ENCODE measurements at places on chromosomes 6 and 20. TPM values are rescaled to one million over a fixed set of nuclear protein-coding genes. Genes with fewer than 3 reads are reported as not detected.

- no peak overlapping the region for H3K27ac ChIP-seq
- H3K4me1 ChIP-seq: no peaks in the 10 kb centered on the region
- no peak overlapping the region for H3K4me3 ChIP-seq
- no peaks in the 10 kb centered on the region for H3K36me3 ChIP-seq
- peaks cover 15% of the 10 kb centered on the region for H3K27me3 ChIP-seq
Observed at GRCh38 chr20:37943501-37944455, 40.9 kb downstream of the VSTM2L start.

Gene PIM1
- polyA plus RNA-seq: 12.8 TPM

DNA sequence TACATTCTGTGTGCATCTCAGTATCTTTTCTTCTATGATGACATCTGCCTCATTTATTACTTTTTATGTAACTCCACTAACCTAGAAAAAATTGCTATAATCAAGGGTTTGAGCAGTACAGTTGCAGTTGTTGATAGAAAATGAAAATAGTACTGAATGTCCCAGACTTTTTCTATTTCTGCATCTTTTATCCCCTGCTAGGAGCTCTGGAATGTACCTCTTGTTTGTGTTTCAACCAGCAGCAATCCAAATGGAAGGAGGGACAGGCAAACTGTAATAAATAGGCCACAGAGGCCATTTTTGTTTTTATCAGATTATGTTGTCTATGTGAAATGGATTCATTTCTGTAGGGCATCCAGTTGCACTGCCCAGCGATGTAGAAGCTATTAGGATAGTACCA, 536.9 kb downstream of the KIF16B start:
- DNase-seq: no peak
- H3K27ac ChIP-seq: no peak overlapping the region
- no peaks in the 10 kb centered on the region for H3K27me3 ChIP-seq
- H3K4me1 ChIP-seq: no peaks in the 10 kb centered on the region
- no peak overlapping the region for H3K4me3 ChIP-seq
- H3K36me3 ChIP-seq: no peaks in the 10 kb centered on the region

GRCh38 chr6:47377971-47378370, 68.3 kb upstream of the TNFRSF21 start:
- H3K4me3 ChIP-seq: no peak overlapping the region
- no peaks in the 10 kb centered on the region for H3K36me3 ChIP-seq
- DNase-seq: no peak
- H3K4me1 ChIP-seq: no peaks in the 10 kb centered on the region
- H3K27ac ChIP-seq: no peak overlapping the region

Gene MACROD2
- polyA plus RNA-seq: 0.06 TPM

DNA sequence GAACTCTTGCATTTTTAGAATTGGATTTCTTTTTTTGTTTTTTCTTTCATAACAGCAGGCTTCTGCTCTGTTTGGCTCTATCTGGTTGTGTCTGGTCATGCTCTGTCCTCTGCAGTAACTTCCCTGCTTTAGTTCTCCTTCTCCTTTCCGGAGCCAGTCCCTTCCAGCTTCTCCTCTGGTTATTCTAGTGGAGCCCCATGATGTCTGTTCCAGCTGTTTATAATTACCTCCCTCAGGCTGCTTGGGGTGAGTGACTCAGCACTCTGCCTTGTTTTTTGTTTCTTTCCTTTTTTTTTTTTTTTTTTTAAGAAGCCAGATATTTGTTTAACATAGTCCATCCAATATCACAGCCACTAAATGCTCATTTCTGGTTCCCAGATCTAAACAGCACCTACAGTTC, 409.6 kb downstream of the MAFB start:
- H3K27ac ChIP-seq: no peak overlapping the region
- H3K4me1 ChIP-seq: no peaks in the 10 kb centered on the region
- DNase-seq: peak; percentile 45
- H3K4me3 ChIP-seq: no peak overlapping the region
- H3K36me3 ChIP-seq: no peaks in the 10 kb centered on the region
- no peaks in the 10 kb centered on the region for H3K27me3 ChIP-seq

Gene IRAK1BP1
- polyA plus RNA-seq: 0.94 TPM

DNA sequence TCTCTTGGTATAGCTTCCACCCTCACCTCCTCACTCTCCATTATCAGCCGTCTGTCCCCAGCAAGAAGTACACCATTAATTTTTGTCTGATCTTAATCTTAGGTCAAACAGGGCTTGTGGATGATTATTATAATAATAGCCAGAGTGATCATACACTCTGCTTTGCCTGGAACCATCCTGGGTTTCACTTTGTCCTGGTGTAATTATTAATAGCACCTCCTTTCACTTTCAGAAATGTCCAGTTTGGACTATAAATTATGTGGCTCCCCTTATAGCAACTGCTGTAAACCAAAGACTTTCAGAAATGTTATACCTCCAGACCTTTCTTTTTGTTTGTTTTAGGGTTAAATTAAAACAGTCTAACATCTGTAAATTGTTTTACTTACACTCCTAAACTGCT, 951 bp upstream of the TRIM31 start:
- H3K4me3 ChIP-seq: no peak overlapping the region
- H3K27me3 ChIP-seq: peaks cover 43% of the 10 kb centered on the region
- H3K36me3 ChIP-seq: no peaks in the 10 kb centered on the region
- no peak overlapping the region for H3K27ac ChIP-seq
- DNase-seq: no peak

DNA sequence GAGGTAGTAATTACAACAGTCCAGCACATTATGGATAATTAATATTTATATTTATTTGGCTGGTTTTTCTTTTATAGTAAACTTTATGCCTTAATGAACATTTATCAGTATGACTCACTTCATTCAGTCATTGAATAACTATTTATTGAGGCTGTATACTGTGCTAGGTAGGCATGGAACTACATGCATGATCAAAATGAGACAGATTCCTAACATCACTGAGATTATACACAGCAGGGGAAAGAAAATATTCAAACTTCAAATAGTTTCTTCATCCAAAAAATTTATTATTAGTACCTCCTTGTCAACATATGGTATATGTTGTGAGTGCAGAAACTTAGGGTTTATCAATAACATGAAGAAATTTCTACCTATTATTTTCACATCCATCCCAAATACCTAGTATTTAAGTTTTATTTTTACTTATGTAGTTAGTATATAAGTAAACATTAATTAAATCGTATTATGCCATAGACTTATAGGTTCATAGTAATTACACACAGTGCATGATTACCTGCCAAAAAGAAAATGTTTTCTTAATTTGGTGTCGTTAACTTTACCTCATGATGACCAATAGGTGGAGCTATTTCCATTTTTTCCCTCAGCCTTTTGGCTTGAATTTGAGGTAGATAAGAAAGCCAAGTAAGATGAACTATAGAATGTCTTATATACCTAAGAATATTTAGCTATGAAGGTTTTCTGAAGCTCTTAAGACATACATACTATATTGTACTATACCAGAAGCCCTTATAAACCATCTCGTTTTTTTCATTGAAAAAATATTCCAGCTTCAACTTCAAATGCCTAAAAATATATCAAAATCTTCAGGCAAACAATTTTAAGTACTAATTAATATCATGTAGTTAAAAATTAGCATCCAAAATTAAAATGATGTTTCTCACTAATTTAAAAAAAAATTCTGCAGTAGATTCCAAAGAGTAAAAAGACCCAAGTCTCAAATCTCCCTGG, 12.5 kb upstream of the TMEM30A start:
- no peak overlapping the region for H3K27ac ChIP-seq
- peak; percentile 71 for DNase-seq
- no peaks in the 10 kb centered on the region for H3K27me3 ChIP-seq

DNA sequence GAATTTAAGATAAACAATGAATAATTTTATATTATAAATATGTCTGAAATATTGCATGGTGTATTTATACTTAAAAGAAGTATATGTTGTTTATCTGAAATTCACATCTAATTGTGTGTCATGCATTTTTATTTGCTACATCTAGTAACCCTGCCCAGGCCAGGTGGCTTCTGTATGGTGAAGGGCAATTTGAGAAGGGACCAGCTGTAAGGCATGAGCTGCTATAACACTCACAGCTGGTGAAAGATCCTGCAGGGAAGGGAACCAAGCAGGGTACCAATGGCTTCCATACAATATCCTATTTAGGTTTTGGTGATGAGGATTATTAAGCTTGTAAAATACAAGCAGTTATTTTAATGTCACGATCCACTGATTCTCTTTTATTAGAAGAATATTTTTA, 921.8 kb upstream of the GJE1 start:
- no peaks in the 10 kb centered on the region for H3K36me3 ChIP-seq
- H3K4me1 ChIP-seq: no peaks in the 10 kb centered on the region
- DNase-seq: no peak
- no peaks in the 10 kb centered on the region for H3K27me3 ChIP-seq
- no peak overlapping the region for H3K4me3 ChIP-seq
- no peak overlapping the region for H3K27ac ChIP-seq

DNA sequence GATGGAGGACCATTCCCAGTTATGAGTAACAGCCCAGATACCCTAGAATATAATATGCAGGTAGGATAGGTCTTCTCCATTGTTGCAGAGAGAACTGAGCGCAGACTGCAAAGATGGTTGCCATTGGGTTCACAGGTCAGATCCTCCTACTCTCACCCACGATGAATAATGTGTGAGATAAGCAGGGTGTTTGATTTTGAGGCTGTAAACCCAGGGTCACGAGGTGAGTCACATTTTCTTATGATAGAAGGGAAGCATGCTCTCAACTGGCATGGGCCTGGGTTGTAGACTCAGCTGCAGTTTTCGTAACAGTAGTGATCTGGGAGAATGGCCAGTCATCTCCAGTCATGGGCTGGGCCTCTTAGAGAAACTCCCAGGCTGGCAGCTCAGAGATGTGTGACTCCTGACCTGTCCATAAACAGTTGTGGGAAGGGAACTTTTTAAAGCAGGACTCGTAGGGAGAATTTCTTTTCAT, 74.2 kb downstream of the CD164 start:
- H3K4me1 ChIP-seq: peaks cover 1% of the 10 kb centered on the region
- H3K27ac ChIP-seq: no peak overlapping the region
- no peaks in the 10 kb centered on the region for H3K36me3 ChIP-seq
- DNase-seq: peak; percentile 63

Gene PSMG4
- polyA plus RNA-seq: 17.7 TPM

DNA sequence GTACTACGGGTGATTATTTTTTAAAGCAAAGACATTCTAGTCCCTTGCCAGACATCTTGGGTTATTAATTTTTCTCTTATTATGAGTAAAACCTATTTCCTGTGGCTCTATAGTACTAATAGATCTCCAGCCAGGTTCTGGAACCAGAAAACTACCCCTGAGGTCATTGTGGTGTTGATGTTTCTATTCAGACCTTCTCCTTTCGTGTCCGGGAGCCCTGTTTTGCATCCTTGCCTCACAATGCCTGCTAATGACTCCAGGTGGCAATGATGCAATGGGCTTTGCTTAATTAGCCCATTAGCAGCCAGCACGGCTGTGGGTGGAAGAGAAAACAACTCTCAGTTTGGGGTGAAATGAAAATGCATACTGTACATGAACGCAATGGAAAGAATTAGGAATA, 62.9 kb upstream of the ARG1 start:
- H3K4me1 ChIP-seq: no peaks in the 10 kb centered on the region
- DNase-seq: no peak
- H3K27me3 ChIP-seq: peaks cover 2% of the 10 kb centered on the region
- H3K36me3 ChIP-seq: no peaks in the 10 kb centered on the region
- no peak overlapping the region for H3K4me3 ChIP-seq
